ENCODE measurements at places on chromosomes 6 and 20. TPM values are rescaled to one million over a fixed set of nuclear protein-coding genes. Genes with fewer than 3 reads are reported as not detected.

DNA sequence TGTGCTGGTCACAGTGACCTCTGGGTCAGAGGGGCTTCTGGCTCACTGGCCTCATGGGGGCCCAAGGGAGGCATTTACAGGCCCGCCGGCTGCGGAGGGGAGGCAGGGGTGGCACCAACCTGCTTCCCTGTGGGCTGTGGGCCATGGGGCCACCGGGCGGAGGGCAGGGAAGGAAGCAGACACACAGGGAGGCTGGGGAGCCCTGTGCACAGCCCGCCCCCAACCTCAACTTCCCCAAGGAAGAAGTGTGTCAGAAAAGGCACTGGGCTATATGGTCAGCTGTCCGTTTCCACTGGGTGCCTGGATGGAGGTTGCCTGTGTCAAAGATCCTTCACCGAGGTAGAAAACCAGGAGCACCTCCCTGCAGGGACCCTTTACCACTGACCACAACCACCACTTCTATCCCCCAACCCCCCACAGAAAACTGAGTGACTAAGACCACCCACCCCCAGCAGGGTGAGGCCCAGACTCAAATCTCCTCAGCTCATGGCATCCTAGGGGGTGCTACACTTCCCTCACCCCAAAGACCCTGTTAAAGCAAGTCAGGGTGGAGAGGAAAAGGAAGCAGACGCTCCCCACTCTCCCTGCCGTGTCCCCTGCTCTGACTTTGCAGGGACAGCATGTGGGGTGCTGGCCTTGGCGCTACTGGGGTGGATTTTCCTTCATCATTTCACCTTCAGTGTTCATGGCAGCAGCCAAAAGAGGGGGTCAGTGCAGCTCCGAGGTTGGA, 5.6 kb downstream of the CST3 start:
- no peak for DNase-seq

DNA sequence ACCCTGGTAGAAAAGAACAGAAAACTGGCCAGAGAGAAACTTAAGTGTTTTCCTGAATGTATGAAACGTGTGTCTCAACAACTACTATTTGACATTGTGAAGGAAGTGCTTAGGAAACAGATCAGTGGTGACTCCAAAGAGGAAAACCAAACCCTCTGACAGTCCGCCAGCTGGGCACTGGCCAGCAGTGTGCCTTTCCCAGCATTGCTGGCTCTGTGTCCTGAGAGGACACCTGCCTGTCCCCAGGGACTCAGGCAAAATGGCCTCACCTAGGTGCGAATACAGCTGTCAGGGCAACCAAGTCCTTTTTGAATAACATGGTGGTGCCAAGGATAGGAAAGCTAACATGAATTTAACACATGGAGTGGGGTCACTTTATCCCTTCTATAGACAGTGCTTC, 72.5 kb downstream of the NDUFAF5 start:
- DNase-seq: no peak

The NT5E gene
- total RNA-seq: 6.3 TPM

- no peak for DNase-seq
These were observed 58.5 kb downstream of the SUN5 start for GRCh38 chr20:32945710-32946221.

The PI16 gene
- total RNA-seq: 18.5 TPM

GRCh38 chr6:36083446-36083845, 46.9 kb upstream of the MAPK13 start:
- no peak for DNase-seq

The FAM83B gene
- 152 TPM for total RNA-seq

- DNase-seq: no peak
These were observed 84.8 kb downstream of the AHI1 start for GRCh38 chr6:135412761-135413160.

- DNase-seq: no peak
These were observed 536.9 kb downstream of the HACE1 start for GRCh38 chr6:104322841-104323240.

DNA sequence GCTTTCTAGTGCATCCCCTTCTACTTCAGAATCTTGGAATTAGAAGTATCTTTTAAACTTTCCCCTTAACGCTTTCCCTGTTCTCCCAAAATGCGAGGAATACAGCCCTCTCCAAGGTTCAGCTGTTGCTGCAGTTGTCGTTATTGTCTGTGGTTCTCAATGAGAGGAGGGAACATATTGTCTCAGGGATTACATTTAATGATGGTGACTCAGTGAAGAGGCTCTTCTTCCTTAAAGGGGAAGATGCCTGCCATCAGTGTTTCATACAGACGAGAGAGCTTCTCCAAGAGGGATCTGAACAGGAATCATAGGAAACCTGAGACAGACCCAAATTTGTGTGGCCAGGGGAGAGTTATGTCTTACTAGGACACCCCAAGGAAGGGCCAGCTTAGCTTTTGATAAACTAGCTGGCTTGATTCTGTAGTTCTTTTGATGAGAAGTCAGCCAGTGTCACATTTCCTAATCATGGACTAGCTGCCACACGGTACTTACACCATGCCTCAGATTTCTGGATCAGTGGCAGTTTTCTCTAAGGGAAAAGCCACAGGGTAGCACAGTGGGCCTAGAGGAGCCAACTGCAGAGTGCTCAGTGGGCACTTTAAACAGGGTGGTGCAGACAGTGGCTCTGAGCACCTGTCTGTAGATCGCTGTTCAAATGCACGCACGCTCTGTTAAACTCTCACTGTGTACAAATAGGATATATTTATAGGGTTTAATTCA, 59.7 kb upstream of the TMEM181 start:
- DNase-seq: no peak

The GNAS-AS1 gene
- total RNA-seq: 0.39 TPM

DNA sequence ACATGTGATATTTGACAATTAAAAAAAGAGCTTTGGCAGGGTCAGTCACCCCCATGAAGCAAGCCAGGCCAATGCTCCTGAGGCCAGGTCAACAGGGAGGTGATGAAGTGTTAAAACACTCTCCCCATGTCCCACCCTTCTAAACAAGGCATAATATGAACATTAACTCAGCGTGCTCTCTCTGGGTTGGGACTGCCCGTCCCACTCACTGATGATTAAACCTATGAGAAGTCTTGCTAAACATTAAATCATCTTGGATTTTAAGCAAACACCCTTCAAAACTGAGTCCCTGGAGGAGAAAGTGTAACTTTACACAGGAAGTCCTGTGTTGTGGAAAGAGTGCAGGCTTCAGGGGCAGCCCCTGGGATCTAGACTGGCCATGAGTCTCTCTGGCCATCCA, 558.5 kb downstream of the CD83 start:
- DNase-seq: no peak

The GPR6 gene
- not detected for total RNA-seq

DNA sequence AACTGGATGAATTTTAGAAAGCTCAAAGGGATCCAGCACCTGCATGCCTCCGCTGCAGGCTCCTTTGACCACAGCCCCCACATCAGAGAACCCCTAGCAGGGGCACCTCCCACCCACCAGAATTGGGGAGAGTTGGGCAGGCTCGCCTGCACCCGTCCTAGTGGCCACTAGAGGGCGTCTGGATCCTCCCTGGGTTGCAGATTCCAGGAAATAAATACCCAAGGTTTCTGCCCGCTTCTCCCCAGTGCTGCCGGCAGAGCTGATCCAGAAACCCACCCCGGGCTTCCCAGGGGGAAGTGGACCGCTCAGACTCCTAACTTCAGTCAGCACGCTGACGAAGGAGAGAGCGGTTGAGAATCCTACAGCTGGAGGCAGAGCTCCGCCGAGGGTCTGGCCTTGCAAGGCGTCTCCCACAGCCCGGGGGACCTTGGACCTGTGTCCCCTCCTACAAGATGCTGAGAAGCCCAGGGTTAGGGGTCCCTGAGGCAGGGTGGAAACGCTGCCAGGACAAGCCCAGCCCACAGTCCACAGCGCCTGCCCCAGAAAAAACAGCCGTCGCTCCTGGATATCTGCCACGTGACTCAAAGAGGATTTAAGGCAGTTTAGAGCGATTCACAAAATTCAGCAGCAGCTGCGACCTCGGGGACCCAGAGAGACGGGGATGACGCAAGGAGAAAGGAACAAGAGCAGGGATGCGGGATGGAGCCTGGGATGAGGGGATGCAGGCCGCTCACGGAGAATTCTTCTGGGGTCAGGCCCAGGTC, 32.6 kb upstream of the PHACTR3 start:
- DNase-seq: peak; percentile 29

The RRAGD gene
- 20.9 TPM for total RNA-seq

- DNase-seq: peak; percentile 77
These were observed 33.0 kb downstream of the PYGB start for GRCh38 chr20:25280574-25281535.

- DNase-seq: no peak
These were observed 4.6 kb downstream of the PPP1R3G start for GRCh38 chr6:5089481-5090438.

DNA sequence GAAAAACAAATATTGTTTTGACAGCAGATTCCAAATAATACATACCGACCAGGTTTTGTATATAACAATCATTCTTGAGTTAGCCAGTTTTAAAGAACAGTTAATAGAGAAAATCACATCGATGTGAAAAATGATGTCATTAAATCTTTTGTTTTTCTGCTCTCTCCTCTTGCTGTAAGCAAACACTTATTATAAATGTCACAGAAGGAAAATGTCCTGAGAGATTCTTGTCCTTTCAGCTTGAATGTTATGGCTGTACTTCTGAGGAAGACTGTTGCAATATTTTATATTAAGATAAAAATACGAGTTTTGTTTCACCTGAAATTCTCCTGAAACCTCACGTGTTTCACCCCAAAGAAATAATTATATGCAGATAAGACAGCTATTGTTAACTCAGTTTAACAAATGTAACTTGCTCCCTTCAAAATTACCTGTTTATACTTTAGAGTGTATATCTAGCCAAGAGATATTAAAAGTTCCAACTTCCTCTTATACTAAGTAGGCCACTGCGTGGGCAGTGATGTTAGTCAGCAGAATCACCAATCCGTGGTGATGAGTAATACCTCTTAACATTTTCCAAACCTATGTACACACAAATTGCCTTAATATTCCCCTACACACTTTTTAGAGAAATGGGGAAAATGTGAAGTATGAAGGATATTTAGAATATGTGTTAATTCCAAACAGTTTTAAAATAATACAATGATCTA, 1111.4 kb upstream of the CITED2 start:
- no peak for DNase-seq

The MAFB gene
- total RNA-seq: 76.1 TPM

- DNase-seq: no peak
These were observed 168.4 kb upstream of the CDYL start for GRCh38 chr6:4607793-4608192.

DNA sequence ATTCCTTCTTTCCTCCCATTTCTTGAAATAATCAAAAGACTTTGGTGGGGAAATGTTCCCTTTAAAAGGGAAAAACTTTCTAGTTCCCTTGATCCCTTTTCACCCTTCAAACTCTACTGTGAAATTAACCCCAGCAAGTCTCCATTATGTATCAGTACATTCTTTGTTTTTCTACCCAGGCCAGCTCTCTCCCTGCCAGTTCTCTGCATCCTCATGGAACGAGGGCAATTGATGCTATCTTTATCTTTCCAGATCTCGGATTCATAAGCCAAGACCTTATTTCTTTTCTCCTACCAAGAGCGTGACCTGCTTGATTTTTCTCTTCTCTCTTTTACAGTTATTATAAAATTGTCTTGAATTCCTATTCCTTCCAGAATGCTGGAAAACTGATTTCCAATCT, 75.8 kb downstream of the ADGRB3 start:
- no peak for DNase-seq

DNA sequence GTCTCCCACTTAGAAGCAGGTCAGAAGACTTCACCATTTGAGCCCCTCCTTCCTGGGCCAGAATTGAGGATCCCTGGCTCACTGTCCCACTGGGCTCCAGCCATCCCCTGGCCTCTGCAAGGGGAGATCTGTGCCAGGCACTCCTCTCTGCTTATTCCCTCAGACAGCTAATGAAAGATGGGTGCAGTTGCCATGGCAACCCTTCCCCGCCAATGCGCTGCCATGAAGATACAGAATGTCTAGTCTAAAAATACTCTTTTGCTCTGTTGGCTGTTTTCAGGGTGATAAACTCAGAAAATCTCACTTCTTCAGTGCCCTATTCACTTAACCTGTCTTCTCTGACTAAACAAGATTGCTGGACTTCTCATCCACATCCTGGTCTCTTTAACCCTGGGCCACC, 13.6 kb upstream of the TTLL2 start:
- no peak for DNase-seq

GRCh38 chr6:25411316-25411950, 132.3 kb downstream of the CARMIL1 start:
- DNase-seq: no peak

DNA sequence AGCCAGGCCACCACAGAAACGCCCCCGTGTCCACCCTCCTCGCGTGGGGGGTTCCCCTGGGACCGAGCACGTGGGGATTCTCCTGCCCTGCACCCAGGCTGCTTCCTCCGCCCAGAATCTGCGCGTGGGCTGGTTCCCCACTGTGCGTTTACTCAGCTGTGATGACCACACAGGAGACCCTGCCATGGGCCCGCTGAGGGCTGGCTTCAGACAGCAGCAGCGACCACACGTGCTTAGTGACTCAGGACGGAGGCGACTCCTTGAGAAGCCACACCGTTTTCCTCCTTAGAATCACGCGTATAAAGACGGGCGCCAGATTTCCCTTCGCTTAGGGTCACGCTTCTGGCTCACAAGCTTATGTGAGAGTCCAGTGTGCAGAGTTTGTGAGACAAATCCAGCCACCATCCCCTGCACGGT, 63.9 kb upstream of the PDE10A start:
- no peak for DNase-seq

GRCh38 chr6:90715093-90715655, 128.3 kb upstream of the MAP3K7 start:
- DNase-seq: no peak

- peak; percentile 89 for DNase-seq
These were observed 14.2 kb downstream of the PXDC1 start for GRCh38 chr6:3737149-3737830.

GRCh38 chr6:169144356-169144755, 109.3 kb downstream of the THBS2 start:
- DNase-seq: no peak

- DNase-seq: no peak
These were observed 46.0 kb downstream of the HUS1B start for GRCh38 chr6:610882-611281.

GRCh38 chr20:48025661-48026060, 240.4 kb upstream of the SULF2 start:
- no peak for DNase-seq

The ZNF311 gene
- total RNA-seq: 1.4 TPM

The TNFRSF6B gene
- 17.1 TPM for total RNA-seq

DNA sequence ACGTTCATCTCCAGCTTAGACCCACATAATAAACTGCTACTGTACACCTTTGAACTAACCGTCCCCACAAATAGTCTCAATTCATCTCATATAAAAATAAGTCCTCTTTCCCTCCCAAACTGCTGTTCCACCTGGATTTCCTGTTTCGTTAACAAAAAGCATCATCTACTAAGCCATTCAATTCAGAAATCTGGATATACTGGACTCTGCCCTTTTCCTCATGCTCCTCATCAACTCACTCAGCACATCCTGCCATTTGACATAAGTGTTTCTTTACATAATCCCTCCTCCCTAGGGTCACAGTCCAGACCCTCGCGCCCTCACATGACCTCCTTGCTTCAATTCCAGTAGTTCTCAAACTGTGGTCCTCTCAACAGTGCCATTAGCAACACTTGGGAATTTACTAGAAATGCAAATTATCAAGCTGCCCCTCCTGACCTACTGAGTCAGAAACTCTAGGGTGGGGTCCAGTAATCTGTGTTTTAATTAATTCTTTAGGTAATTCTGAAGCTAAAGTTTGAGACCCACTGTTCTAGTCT, 4.5 kb downstream of the MKKS start:
- DNase-seq: no peak

GRCh38 chr20:24503352-24503931, 34.0 kb downstream of the SYNDIG1 start:
- no peak for DNase-seq

The BTNL2 gene
- not detected for total RNA-seq

The LY6G5B gene
- total RNA-seq: 5.0 TPM
